ENCODE measurements at places on chromosomes 4 and X. TPM values are rescaled to one million over a fixed set of nuclear protein-coding genes. Genes with fewer than 3 reads are reported as not detected.

DNA sequence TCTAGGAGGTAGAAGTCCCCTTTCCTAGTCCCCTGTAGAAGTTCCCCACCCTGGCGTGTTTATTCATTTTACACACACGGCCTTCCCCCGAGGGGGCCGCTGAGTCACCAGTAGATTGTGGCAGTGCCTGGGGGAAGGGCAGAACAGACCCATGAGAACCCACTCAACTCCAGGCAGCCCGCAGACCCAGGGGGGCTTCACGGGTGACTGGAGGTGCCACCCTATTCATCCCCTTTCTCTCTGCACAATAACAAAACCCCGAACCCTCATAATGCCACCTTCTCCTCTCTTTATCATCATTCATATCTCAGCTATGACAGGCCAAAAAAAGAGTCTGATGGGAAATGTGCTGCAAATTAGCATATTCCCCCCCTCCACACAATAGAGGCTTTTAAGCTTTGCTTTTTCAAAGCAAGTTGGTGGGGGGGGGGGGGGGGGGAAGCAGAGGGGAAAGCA is 20.4 kb upstream of the GPM6B start:
- DNase-seq: no peak

GRCh38 chr4:151417766-151418376 is 8.9 kb downstream of the FHIP1A start:
- DNase-seq: no peak

The MAGT1 gene
- 48.6 TPM for polyA plus RNA-seq

- no peak for DNase-seq
Measured at GRCh38 chr4:68606240-68606639, 30.1 kb upstream of the UGT2B17 start.

The POLN gene
- 3.0 TPM for polyA plus RNA-seq

The DACH2 gene
- 1.7 TPM for polyA plus RNA-seq

The NRK gene
- polyA plus RNA-seq: 227 TPM

GRCh38 chr4:7306986-7307385 is 114.6 kb downstream of the SORCS2 start:
- no peak for DNase-seq

The STK26 gene
- polyA plus RNA-seq: 44.6 TPM

DNA sequence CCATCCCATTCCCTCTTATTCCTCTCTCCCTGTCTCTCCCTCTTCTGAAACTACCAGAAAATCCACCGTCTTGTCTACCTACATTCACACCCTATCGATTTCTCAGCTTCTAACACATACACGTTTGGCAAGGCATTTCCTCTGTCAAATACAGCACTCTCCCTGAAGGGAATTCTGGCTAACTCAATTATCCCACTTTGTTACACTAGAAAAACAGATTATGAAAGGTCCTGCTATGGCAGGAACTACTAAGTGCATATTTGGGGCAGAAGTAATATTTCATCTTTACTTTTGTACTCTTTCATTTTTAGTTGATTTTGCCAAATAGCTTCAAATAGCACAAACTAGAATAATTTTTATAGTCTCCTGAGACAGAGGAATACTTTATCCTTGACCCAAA is 46.6 kb upstream of the KLHL8 start:
- DNase-seq: no peak

GRCh38 chr4:150318527-150318926 is 240.3 kb downstream of the DCLK2 start:
- DNase-seq: no peak

- DNase-seq: no peak
Measured at GRCh38 chr4:4969298-4969697, 50.0 kb downstream of the CYTL1 start.

DNA sequence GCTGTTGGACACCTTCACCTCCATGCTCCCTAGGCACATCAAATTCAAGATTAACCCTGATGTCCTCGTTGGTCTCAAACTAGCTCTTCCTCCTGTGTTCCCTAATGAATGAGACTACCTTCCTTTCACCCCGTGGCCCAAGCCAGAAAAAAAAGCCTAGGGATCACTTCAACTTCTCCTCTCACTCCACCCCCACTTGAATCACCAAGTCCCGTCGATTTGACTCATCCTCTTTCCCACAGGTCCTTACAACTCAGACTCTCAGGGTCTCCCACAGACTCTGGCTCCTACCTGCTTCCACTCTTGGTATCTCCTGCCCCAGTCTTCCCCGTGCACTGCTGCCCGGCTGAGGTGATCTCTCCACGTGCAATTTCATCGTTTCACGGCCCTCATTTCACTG is 8.5 kb downstream of the SLC25A43 start:
- no peak for DNase-seq

GRCh38 chr4:151541389-151542071 is 132.6 kb downstream of the FHIP1A start:
- DNase-seq: no peak

GRCh38 chrX:130497531-130497930 is 95.7 kb downstream of the RBMX2 start:
- peak; percentile 2 for DNase-seq

The FAM47E gene
- polyA plus RNA-seq: 3.4 TPM

- no peak for DNase-seq
Measured at GRCh38 chr4:185872747-185873380, 60.9 kb upstream of the SORBS2 start.

DNA sequence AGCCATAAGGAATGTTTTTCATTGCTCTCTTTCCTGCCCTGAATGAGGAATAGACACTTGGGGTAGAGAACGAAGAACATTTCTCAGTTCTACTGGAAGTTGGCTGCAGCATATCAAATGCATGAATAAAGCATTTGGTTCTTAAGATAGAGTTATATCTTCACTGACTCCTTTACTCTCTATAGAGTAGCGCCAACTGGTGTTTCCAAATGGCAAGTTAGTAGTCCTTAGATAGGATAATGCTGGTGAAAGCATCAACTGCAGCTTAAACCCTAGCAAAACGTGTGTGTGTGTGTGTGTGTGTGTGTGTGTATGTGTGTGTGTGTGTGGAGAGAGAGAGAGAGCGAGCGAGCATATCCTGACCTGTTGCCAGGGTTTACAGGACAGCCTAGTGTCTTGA is 62.2 kb upstream of the FRMPD4 start:
- no peak for DNase-seq

The KIT gene
- 13.6 TPM for polyA plus RNA-seq

DNA sequence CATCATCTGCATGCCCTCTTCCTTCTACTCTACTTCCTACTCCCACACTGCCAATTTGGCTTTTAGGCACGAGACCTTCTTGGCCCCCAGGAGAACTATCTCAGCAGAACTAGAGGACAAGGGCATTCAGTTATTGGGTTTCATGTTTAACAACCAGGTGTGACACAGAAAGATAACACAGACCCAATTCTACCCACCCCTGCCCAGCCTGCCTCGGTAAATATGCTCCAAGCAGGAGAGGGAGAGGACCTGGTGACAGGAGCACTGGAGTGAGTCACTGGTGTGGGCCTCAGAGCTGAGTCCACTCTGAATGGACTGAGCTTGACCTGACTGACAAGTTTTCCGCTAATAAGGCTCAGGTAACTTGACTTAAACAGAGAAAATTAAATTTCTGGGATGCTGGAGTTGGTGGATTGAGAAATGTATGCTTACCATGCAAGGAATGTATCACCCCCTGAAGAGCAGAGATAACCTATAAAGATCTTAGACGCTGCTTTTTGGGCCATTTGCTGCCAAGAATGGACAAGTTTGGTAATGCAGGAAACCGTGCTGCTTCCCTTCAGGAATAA is 52.5 kb downstream of the CASP3 start:
- no peak for DNase-seq

- DNase-seq: no peak
Measured at GRCh38 chrX:135985973-135986310, 707 bp downstream of the SLC9A6 start.

GRCh38 chr4:68349279-68349648 is 626 bp downstream of the YTHDC1 start:
- DNase-seq: peak; percentile 62

The RUFY3 gene
- 41.9 TPM for polyA plus RNA-seq

GRCh38 chr4:56532239-56532638 is 26.6 kb downstream of the ARL9 start:
- DNase-seq: no peak

- peak; percentile 33 for DNase-seq
Measured at GRCh38 chr4:22434895-22435294, 81.0 kb downstream of the ADGRA3 start.

GRCh38 chr4:79217025-79217424 is 108.8 kb downstream of the NAA11 start:
- DNase-seq: no peak

The TRIM75 gene
- polyA plus RNA-seq: 0.08 TPM

GRCh38 chr4:153728660-153729059 is 31.2 kb downstream of the RNF175 start:
- no peak for DNase-seq

The STK32B gene
- polyA plus RNA-seq: 5.9 TPM

The PCSK1N gene
- polyA plus RNA-seq: not detected

DNA sequence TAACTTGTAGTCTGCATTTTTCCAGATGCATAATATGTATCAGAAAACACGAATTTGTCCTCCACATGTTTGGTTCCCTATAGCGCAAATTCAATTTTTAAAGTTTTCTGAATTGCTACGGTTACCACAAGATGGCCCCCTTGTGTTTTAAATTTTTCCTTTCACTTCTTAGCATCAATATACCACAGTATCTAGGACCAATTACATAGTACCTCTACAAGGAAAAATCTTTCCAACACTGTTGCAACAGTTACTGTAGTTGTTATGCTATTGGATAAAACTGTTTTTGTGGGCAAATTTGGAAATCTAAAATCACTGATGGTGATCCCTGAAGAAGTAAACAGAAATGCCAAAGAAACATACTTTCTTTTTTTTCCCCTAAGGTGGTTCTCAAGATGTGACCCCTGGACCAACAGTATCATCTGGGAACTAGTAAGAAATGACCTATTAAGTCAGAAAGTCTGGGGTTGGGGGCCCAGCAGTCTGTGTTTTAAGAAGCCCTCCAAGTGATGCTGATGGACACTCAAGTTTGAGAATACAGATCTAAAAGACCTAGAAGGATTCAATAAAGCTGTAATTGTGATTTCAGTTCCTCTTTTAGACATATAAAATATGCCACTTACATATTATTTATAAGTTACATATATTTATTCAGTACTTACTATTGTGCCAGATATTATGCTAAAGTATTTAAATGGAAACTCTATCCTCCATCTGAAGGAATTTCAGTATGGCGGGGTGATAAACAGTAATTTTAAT is 3.1 kb downstream of the ZGRF1 start:
- DNase-seq: peak; percentile 16

The PPEF2 gene
- not detected for polyA plus RNA-seq

- no peak for DNase-seq
Measured at GRCh38 chr4:10635091-10635490, 49.5 kb downstream of the CLNK start.

GRCh38 chr4:55884851-55885219 is 31.4 kb downstream of the EXOC1 start:
- no peak for DNase-seq

GRCh38 chrX:10564484-10564883 is 55.9 kb downstream of the MID1 start:
- no peak for DNase-seq

- DNase-seq: peak; percentile 75
Measured at GRCh38 chr4:73573794-73574528, 46.3 kb downstream of the RASSF6 start.

DNA sequence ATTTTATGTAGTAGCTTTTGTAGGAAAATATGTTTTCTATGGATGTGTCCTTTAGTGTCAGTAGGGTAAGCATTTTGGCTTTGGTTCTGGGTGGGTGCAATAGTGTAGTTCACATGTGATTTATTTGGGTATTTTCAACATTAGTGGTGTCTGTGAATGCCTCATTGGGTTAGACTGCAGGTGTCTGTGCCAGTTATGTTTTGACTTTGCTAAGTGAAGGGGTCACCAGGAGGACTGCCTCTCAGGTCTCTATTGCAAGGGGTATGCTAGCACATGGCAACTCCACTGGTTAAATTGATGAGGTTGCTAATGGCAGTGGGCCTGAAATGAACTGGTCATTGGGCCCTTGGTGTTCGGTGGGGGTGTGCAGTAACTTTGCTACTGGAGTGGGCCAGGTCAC is 467.1 kb downstream of the NAF1 start:
- DNase-seq: no peak

- DNase-seq: peak; percentile 54
Measured at GRCh38 chr4:109434007-109434971, 674 bp downstream of the SEC24B start.

The EREG gene
- polyA plus RNA-seq: not detected

- no peak for DNase-seq
Measured at GRCh38 chr4:17310269-17310652, 201.6 kb downstream of the QDPR start.

The USP17L30 gene
- not detected for polyA plus RNA-seq

- no peak for DNase-seq
Measured at GRCh38 chr4:87209182-87209581, 11.2 kb downstream of the KLHL8 start.

DNA sequence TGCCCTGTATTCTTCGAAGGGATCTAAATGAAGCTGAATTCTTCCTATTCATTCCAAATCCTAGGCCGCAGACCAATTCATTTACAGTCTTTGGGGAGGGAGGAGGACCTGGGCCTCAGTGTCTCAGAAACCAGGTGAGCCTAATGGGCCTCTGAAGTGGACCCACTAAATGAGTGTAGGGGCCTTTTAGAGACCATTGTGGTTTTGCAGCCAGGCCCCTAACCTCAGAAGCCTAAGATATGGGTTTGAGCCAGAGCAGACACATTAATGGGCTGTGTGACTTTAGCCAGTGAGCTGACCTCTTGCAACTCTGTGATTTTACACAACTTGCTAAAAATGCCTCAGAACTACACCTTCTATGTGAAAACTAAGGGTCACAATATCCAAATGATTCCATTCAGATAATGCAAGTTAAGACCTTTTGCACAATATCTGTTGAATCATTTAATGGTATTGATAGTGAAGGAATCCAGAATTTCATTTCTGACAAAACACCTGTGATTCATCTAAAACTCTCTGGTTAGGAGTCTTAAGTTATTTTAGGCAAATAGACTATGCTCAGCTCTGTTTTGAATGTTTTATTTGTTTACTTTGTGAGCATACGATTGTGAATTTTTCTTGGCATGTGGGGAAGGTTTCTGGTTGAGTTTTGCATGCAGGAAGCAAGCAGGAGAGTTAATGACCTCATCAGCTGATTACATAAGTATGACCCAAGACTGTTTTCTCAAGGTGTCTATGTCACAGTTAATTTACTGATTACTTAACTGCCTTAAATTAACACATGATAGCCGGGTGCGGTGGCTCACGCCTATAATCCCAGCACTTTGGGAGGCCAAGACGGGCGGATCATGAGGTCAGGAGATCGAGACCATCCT is 75.0 kb downstream of the EVC start:
- DNase-seq: no peak

- no peak for DNase-seq
Measured at GRCh38 chr4:106080376-106080775, 185.1 kb downstream of the NPNT start.
